ENCODE measurements at places on chromosomes 16 and 17.

DNA sequence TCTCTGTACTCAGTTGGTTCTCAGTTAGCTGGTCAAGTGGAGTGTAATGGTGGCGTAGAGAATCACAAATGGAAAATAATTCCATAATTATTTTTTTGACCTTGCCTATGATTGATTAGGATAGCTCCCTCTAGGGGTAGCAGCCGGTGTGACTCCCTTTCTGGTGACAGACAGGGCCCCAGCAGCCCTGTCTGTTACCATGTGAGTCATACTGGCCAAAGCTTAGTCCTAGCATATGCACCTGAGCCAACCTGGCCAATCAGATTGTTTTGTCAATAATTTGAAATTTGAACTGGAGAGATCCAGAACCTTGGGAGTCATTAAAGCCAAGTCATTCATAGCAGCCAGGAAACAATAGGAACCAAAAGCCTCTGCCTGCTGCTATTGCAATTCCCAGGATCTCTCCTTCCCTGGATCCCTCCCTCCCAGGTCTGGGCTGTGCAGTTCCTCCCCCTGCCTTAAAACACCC lies 5.6 kb downstream of the PNPO start:
- DNase-seq: peak; percentile 69

GRCh38 chr16:68264128-68265077 lies at the start of gene SLC7A6:
TSS of gene SLC7A6 (plus strand) at chr16:68264526. CDS start at chr16:68274727, 10,201 bp downstream.
- peak; percentile 89 for DNase-seq

- DNase-seq: no peak
Observed at GRCh38 chr16:5477251-5477650, 379.7 kb upstream of the EEF2KMT start.

DNA sequence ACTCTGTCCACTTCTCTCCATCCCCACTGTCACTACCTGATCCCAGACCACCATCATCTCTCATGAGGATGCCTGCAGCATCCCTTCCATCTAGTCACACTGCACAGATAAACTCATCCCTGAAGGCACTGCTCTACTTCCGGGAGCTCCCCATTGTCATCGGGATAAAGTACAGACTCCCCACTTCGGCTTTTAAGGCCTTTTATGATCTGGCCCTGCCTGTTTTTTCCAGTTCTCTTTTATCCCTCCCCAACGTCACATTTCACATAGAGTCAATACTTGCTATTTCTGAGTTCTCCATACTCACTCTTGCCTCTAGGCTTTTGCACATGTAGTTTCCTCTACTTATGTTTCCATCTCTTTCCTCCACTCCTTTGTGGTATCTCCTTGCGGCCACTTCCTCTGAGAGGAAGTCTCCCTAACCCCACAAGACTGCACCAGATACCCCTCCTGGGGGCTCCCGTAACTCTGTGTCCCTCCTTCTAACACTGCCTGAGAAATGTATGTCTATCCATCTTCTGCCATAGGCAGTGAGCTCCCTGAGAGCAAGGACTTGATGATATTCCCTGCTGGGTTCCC lies 66.9 kb downstream of the COPRS start:
- DNase-seq: no peak

Measured in nephron progenitor cell (in vitro differentiated cells).